A549 treated with RU486 at 1 μM for 4 hours (cell line): ENCODE measurements at places on chromosomes 11 and 22. TPM values are rescaled to one million over a fixed set of nuclear protein-coding genes. Genes with fewer than 3 reads are reported as not detected.

Gene EXT2
- total RNA-seq: 55.1 to 60.3 TPM (median 56.0 TPM) in 5 replicates

Gene GALNT18
- total RNA-seq: 15.9 to 19.5 TPM (median 18.4 TPM) in 5 replicates

Gene DRAP1
- 193 to 312 TPM (median 253 TPM) in 5 replicates for total RNA-seq

Gene KRTAP5-9
- not detected in 5 replicates for total RNA-seq

Gene TEF
- 0.90 to 1.1 TPM (median 1.0 TPM) in 5 replicates for total RNA-seq

Gene PRG2
- total RNA-seq: 0.07 TPM in 1 of 5 replicates, not detected in the others

Gene ATL3
- total RNA-seq: 28.1 to 33.5 TPM (median 31.4 TPM) in 5 replicates

Gene MN1
- total RNA-seq: 2.0 to 3.6 TPM (median 2.9 TPM) in 5 replicates

Gene PKDREJ
- total RNA-seq: not detected in 5 replicates

Gene OR4S2
- total RNA-seq: not detected in 5 replicates

Gene DRICH1
- not detected in 5 replicates for total RNA-seq

Gene SERPINH1
- 67.0 to 111 TPM (median 98.3 TPM) in 5 replicates for total RNA-seq

Gene BRSK2
- 5.1 to 8.3 TPM (median 6.4 TPM) in 5 replicates for total RNA-seq

Gene KRTAP5-1
- total RNA-seq: not detected in 5 replicates

Gene PVALB
- not detected in 5 replicates for total RNA-seq

Gene TNNT3
- not detected in 5 replicates for total RNA-seq

Gene OR5A1
- total RNA-seq: not detected in 5 replicates

Gene SNX32
- total RNA-seq: 0.07 TPM in 1 of 5 replicates, not detected in the others

Gene POU2F3
- 0.10 TPM in 1 of 5 replicates, not detected in the others for total RNA-seq

Gene MUC5AC
- total RNA-seq: 1.9 to 4.0 TPM (median 3.4 TPM) in 5 replicates

Gene MAP6
- total RNA-seq: 1.5 to 2.0 TPM (median 1.7 TPM) in 5 replicates

Gene NCR3LG1
- 1.5 to 3.5 TPM (median 2.6 TPM) in 5 replicates for total RNA-seq

Gene MAJIN
- not detected in 5 replicates for total RNA-seq

Gene APOA1
- total RNA-seq: 0.10 to 1.3 TPM (median 0.25 TPM) in 5 replicates

Gene CHRDL2
- 2.4 to 6.0 TPM (median 4.4 TPM) in 5 replicates for total RNA-seq

Gene IFITM5
- not detected in 5 replicates for total RNA-seq

Gene RASGRP2
- 0.41 to 1.5 TPM (median 1.2 TPM) in 5 replicates for total RNA-seq

Gene KCTD17
- total RNA-seq: 20.8 to 26.1 TPM (median 23.2 TPM) in 5 replicates

Gene DEFB131B
- total RNA-seq: not detected in 5 replicates

Gene PHOX2A
- not detected in 5 replicates for total RNA-seq

Gene INPP5J
- 0.51 to 0.77 TPM (median 0.65 TPM) in 5 replicates for total RNA-seq

Gene TLCD5
- total RNA-seq: 4.9 to 7.6 TPM (median 7.2 TPM) in 5 replicates

Gene YDJC
- 34.4 to 65.5 TPM (median 52.7 TPM) in 5 replicates for total RNA-seq

Gene KCNJ11
- total RNA-seq: 0.40 to 0.65 TPM (median 0.55 TPM) in 5 replicates

Gene IGF2
- total RNA-seq: 1.4 to 4.4 TPM (median 2.4 TPM) in 5 replicates

Gene MFNG
- total RNA-seq: 1.6 to 2.9 TPM (median 2.0 TPM) in 5 replicates

Gene INS
- total RNA-seq: not detected in 5 replicates

Gene OR2AG2
- not detected in 5 replicates for total RNA-seq

Gene HYLS1
- total RNA-seq: 13.7 to 17.3 TPM (median 15.9 TPM) in 5 replicates

Gene LYVE1
- 0.09 to 0.28 TPM (median 0.18 TPM) in 5 replicates for total RNA-seq

Gene DNAJB7
- not detected in 5 replicates for total RNA-seq

Gene UCP3
- total RNA-seq: 1.1 to 2.0 TPM (median 1.3 TPM) in 5 replicates
